GM12878 (cell line): ENCODE measurements at places on chromosomes 3 and 15. TPM values are rescaled to one million over a fixed set of nuclear protein-coding genes. Genes with fewer than 3 reads are reported as not detected.
A peak's percentile ranks its signal among the peaks of the same experiment; 100 is the strongest.

CIB2 gene
- total RNA-seq = 6.9 and 7.2 TPM in 2 replicates

DNA sequence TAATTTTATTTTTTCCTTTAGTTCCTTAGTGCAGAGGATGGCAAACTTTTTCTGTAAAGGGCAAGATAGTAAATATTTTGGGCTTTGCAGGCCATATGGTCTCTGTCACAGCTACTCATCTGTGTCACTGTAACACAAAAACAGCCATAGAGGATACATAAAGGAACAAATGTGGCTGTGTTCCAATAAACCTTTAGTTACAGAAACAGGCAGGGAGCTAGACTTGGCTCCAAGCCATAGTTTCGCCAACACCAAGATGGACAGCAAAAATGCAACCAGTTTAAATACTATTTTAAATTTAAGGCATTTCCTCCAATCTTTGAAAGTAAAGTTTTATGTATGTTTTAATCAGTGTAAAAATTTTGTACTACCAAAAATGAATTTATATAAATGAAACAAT, 753.4 kb downstream of the FHIT start:
- DNase-seq = no peak
- no peak overlapping the region for H3K4me3 ChIP-seq
- no peaks in the 10 kb centered on the region for H3K27me3 ChIP-seq
- H3K4me1 ChIP-seq = no peaks in the 10 kb centered on the region
- H3K27ac ChIP-seq = no peak overlapping the region

DNA sequence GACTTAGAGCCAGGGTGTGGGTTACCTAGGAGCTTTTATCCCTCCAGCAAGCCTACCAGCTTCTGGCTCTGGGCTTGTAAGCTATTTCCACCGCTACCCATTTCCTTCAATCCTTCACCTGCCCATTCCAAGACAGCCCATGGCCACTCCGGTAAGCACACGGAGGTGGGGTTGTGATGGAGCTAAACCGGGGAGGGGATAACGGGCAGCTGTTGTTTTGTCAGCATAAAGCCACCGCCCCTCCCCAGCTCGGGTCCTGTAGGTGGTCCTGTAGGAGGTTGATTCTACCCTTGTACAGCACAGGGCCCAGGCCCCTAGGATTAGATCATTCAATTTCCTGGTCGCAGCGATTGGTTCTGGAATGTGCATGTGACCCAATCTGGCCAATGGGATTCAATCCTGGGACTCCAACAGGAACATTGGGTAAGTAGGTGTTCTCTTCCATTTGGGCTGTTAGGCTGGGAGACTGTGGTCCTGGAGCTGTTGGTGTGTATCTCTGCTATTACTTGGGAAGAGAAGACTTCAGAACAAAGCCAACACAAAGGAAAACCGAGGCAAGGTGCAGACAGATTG, 150.6 kb downstream of the RAB11A start:
- no peak overlapping the region for H3K27ac ChIP-seq
- no peaks in the 10 kb centered on the region for H3K4me1 ChIP-seq
- no peak for DNase-seq
- H3K4me3 ChIP-seq = no peak overlapping the region
- H3K36me3 ChIP-seq = no peaks in the 10 kb centered on the region
- H3K27me3 ChIP-seq = no peaks in the 10 kb centered on the region

TEX55 gene
- total RNA-seq = not detected in 2 replicates

DNA sequence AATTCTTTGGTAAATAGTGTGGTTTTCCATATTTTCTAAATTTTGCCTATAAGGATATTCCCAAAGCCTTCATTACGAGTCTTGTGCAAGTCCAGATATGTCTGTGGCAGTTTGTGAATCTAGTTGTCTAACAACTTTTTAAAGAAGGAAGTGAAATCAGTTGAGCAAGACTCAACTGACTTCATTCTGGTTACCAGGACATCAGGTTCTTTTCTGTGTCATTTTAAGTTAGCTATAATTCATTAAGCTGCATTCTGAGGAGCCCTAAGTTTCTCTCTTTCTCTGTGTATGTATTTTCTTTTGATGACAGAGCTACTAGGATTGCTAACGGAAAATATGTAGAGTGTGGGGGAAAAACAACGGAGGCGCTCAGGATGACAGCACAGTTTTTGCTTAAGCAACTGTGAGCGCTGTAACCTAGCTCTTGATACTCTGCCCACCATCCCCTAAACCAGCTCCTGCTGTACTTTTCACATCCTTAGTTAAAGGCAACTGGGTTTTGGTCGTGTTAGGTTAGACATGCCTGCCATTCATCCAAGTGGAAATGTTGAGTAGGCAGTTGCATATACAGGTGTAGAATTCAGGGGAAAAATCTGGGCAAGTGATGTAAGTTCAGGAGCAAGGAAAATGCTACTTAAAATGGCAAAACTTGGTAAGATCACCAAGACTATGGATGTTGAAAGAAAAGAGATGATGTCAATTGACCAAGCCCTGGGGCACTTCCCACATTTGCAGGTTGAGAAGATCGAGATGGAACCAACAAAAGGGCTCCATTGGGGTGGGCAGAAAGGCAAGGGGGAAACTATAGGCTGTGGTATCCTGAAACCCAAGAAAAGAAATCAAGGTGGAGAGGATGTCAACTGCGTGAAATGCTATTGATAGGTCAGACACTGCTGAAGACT, 9.2 kb downstream of the MFSD1 start:
- no peaks in the 10 kb centered on the region for H3K27me3 ChIP-seq
- no peak overlapping the region for H3K4me3 ChIP-seq
- H3K4me1 ChIP-seq = no peaks in the 10 kb centered on the region; the same call in 1 of the 2 replicates
- H3K27ac ChIP-seq = no peak overlapping the region
- peaks cover 3% of the 10 kb centered on the region; the same call in 1 of the 2 replicates for H3K36me3 ChIP-seq

DAZL gene
- total RNA-seq = 0.05 TPM in 1 of 2 replicates, not detected in the other

DNA sequence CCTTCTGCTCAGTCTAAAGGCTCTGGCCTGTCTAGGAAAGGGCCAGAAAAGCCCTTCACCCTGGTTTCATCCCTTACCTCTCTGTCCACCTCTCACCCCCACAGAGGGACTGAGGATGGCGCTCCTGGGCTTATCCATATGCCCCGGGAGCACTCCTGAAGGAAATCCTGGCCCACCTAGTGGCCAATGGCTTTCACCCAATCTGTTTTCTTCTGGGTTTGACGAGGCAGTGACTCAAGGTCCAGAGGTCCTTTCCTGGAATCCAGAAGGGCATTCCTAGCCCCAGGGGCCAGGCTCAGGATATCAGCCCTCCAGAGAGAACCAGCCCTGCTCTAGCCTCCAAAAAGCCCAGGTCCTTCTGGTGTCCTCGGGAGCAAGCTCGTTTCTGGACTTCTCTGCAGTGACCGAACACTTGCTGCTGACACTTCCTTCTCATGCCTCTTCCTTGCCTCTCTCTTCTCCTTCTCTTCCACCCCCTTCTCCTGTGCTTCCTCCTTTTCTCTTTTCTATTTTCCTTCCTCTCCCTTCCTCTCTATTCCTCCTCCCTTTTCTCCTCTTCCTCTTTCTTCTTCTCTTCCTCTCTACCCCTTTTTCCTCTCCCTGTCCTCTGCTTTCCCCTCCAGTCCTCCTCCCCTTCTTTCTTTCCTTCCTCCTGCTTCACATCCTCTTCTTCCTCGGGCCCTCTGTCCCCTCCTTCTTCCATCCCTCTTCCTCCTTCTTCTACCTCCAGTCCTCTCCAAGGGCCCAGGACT, 59.6 kb downstream of the RHCG start:
- DNase-seq = no peak
- peaks cover 2% of the 10 kb centered on the region; the same call in 1 of the 2 replicates for H3K27me3 ChIP-seq
- peaks cover 7% of the 10 kb centered on the region for H3K4me1 ChIP-seq
- H3K4me3 ChIP-seq = no peak overlapping the region

GRCh38 chr15:70318594-70319465, 221.1 kb upstream of the TLE3 start:
- H3K4me3 ChIP-seq = peak overlapping the region; percentile 9; the same call in 1 of the 2 replicates
- H3K36me3 ChIP-seq = no peaks in the 10 kb centered on the region
- H3K27me3 ChIP-seq = no peaks in the 10 kb centered on the region
- peak overlapping the region; percentile 48 for H3K27ac ChIP-seq
- no peak for DNase-seq

TJP1 gene
- 0.49 and 0.72 TPM in 2 replicates for total RNA-seq

DNA sequence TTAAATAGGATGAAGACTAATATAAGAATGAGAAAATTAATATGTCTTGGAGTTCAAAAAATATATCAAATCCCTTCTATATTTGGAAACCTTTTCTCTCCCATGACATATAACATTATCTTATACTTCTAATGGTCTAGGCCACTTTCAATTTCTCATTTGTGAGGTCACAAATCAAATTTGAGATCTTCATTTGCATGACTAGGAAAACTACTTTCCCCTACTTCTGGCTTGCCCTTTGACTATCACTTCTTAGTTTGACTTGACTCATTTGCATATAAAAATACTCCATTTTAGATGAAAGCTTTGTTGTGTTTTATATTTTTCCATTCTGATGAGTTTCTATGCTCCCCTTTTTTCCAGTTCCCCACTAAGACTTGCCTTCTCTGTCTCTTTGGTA, 598.6 kb upstream of the TBL1XR1 start:
- no peak overlapping the region for H3K27ac ChIP-seq
- DNase-seq = no peak
- no peaks in the 10 kb centered on the region for H3K27me3 ChIP-seq
- no peaks in the 10 kb centered on the region for H3K4me1 ChIP-seq
- no peak overlapping the region for H3K4me3 ChIP-seq
- no peaks in the 10 kb centered on the region for H3K36me3 ChIP-seq

CD200R1 gene
- total RNA-seq = 0.87 and 0.90 TPM in 2 replicates

LIPC gene
- 0.18 TPM in 1 of 2 replicates, not detected in the other for total RNA-seq

- no peaks in the 10 kb centered on the region for H3K36me3 ChIP-seq
- H3K4me1 ChIP-seq = peaks cover 5% of the 10 kb centered on the region
- H3K27ac ChIP-seq = no peak overlapping the region
- no peak overlapping the region for H3K4me3 ChIP-seq
Observed at GRCh38 chr15:41633609-41634008, 26.6 kb upstream of the MGA start.

POPDC2 gene
- 3.5 and 3.9 TPM in 2 replicates for total RNA-seq

FETUB gene
- total RNA-seq = not detected in 2 replicates

NTRK3 gene
- not detected in 2 replicates for total RNA-seq

CIDEC gene
- not detected in 2 replicates for total RNA-seq

GRCh38 chr15:85282504-85283115, 97.8 kb upstream of the AKAP13 start:
- peaks cover 21% of the 10 kb centered on the region for H3K4me1 ChIP-seq
- no peaks in the 10 kb centered on the region for H3K36me3 ChIP-seq
- DNase-seq = no peak
- no peak overlapping the region for H3K27ac ChIP-seq
- no peaks in the 10 kb centered on the region for H3K27me3 ChIP-seq

DNA sequence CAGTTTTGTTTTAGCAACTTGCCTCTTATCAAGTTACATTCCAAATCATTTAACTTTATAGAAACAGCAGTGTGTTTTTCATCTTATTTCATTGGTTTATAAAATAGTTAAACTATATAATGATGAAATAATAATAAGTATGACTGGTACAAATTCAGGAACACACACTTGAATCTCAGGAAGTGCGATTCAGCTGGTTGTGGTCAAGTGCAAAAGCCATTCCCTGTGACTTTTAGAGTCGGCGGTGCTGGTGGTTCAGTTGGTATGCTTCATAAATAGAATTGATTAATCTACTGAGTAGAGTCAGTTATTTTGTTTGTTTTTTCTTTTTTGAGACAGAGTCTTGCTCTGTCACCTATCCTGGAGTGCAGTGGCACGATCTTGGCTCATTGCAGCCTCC, 22.7 kb downstream of the SACM1L start:
- H3K27ac ChIP-seq = no peak overlapping the region
- DNase-seq = no peak
- H3K4me3 ChIP-seq = no peak overlapping the region
- H3K36me3 ChIP-seq = peaks cover 19% of the 10 kb centered on the region
- no peaks in the 10 kb centered on the region for H3K4me1 ChIP-seq

GRCh38 chr15:69535101-69535638, 82.6 kb downstream of the RPLP1 start:
- H3K27me3 ChIP-seq = no peaks in the 10 kb centered on the region
- no peak overlapping the region for H3K4me3 ChIP-seq
- H3K27ac ChIP-seq = no peak overlapping the region
- no peaks in the 10 kb centered on the region for H3K36me3 ChIP-seq

DNA sequence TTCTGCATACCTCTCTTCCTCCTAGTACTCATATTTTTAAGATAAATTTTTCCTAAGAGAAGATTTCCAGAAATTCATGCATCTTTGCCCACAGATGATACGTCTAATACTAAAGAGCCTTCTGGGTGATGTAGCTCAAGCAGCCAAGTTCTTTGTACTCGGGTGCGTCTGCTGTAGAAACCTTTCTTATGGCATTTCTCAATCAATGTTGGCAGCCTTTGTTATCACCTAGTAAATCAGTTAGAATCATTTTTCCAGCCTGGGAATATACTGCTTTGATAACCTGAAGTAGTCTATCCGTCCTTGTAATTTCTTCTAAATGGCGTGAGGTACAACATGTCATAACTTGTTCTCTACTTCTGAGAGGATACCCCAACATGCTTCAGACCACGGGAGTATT, 104.5 kb downstream of the GOLIM4 start:
- no peak for DNase-seq
- H3K36me3 ChIP-seq = no peaks in the 10 kb centered on the region
- no peak overlapping the region for H3K4me3 ChIP-seq
- H3K27me3 ChIP-seq = no peaks in the 10 kb centered on the region
- no peak overlapping the region for H3K27ac ChIP-seq
- H3K4me1 ChIP-seq = no peaks in the 10 kb centered on the region

DNA sequence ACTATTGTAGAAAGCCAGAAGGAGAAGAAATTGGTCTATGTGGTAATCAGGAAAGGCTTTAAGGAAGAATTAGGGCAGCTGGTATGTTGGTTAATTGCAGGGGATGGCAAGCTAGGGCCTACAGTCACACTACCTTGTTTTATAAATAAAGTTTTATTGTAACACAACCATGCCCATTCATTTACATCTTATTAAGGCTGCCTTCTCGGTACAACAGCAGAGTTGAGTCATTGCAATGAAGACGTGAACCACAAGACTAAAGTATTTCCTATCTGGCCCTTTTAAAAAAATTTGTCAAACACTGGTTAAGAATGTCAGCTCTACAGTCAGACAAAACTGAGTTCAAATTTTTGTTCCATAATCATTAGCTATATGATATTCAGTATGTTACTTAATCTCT, 8.3 kb downstream of the SERPINI1 start:
- no peak for DNase-seq
- no peaks in the 10 kb centered on the region for H3K4me1 ChIP-seq
- H3K27me3 ChIP-seq = no peaks in the 10 kb centered on the region
- H3K4me3 ChIP-seq = no peak overlapping the region
- H3K36me3 ChIP-seq = no peaks in the 10 kb centered on the region
- no peak overlapping the region for H3K27ac ChIP-seq

DNA sequence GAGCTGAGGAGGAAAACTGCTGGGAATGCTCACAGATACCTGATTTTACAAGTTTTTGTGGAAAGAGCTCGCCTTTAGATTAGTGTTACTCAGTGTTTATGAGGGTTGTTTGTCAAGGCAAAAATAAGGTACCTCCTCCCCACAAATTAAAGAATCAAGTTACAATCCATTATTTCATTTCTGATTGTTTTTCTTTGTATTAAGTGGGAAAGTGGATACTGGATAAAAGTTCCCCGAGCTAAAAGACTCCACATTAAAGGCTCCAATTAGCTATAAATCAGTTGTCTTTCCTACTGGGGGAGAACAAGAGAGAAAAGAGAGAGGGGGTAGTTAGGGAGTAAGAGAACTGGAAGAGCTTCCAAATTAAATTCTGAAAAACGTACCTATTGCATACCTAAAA, 1.9 kb downstream of the ALDH1A2 start:
- peaks cover 16% of the 10 kb centered on the region for H3K27me3 ChIP-seq
- H3K4me3 ChIP-seq = no peak overlapping the region
- no peak for DNase-seq
- H3K4me1 ChIP-seq = no peaks in the 10 kb centered on the region

PRSS50 gene
- total RNA-seq = not detected in 2 replicates
